ENCODE measurements at places on chromosomes 3 and 15.

DNA sequence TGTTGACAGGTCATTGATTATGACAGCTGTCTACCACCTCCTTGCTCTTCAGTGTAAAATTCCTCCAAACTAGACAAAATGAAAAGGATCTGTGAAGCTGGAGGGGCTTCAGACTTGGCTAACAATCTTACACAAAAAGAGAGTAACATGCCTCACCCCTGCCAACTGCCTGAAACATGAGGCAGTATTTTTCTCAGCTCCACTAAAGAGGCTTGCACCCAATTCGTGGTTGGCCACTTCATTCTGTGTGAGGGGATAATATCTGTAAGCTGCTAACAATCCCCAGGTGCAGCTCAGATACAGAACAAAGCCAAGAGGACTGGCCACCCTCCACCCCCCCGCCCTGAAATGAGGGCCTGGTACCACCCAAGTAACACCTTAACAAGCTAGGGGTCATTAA, 2.8 kb downstream of the MB21D2 start:
- DNase-seq: no peak

GRCh38 chr3:65785065-65785645, 253.6 kb downstream of the MAGI1 start:
- DNase-seq: peak; percentile 82

GRCh38 chr3:127135241-127136023, 57.5 kb upstream of the PRR23E start:
- peak; percentile 30 for DNase-seq

DNA sequence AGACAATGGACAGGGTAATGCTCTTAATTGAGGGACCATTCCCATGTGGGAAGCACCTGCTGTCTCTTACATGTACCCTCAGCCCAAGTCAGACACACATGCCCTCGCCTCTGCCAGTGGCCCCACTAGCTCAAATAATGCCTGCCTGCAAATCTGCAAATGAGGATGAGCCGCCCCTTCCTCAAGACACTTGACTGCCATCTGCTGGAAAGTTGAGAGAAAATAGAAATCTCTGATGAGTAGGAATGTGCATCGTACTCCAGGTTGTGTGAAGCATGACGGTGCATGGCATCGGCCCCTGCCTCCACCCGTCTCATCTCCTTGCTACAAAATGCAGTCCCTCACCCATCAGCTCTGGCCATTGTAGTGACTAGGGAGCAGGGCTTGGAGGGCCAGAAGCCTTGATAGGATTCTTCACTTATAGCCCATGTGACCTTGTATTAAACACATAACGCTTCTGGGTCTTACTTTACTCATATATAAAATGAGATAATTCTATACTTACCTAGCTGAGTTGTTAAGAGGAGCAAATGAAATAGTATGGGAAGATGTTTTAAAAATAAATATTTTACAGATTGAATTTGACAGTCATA, 6.3 kb upstream of the SCN5A start:
- DNase-seq: peak; percentile 31

DNA sequence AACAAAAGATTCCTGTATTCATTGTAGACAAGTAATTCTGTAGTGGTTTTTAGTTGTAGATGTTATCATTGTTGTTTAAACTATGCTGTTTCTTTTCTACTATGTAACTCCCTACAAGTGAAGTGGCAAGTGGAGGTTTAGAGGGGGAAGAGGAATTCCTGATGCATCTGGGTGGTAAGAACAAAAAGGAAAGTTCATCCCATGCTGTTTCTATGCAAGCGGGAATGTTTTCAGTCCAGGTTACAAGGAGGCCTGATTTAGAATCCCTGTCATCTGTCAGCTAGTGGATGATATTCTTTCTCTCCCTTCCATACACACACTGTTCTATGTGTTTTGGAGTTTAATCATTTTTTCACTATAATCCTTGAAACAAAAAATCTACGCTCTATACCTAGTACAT, 67.4 kb downstream of the IMPG2 start:
- DNase-seq: no peak

DNA sequence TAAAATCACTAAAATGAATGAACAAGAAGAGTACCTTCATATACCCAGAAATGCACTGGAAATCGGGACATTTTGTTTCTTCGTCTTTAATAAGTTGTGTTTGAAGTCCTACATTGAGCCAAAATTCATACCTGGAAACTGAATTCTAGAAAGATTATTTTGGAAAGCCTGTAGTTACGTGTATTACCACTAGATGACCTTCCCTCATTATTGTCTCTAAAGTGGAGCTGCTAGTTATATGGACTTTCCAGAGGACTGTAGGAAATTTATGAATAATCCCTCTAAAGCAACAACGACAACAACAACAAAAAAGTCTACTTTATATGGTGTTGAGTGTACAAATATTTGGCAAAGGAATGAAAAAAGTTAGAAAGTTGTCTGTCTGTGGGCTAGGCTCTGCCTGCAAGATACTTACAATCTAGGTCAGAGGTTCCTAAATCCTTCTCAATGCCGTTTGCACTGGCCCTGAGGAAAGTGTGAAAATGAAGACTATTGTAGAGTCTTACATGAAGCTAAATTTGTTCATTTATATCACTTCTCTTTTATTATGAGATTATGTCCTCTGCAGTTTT, 234.8 kb upstream of the NR2E3 start:
- DNase-seq: peak; percentile 2

GRCh38 chr3:8891303-8891702, 72.0 kb downstream of the RAD18 start:
- no peak for DNase-seq

GRCh38 chr3:64687781-64688604, at the start of gene ADAMTS9:
ADAMTS9 (minus strand) TSS chr3:64688000; CDS start chr3:64687657, 343 bp downstream.
- no peak for DNase-seq

- peak; percentile 38 for DNase-seq
Observed at GRCh38 chr3:155870945-155871745, 695 bp downstream of the GMPS start.

GRCh38 chr15:53397041-53397616, 362.3 kb downstream of the WDR72 start:
- no peak for DNase-seq

- no peak for DNase-seq
Observed at GRCh38 chr15:98745179-98745578, 96.8 kb downstream of the IGF1R start.

DNA sequence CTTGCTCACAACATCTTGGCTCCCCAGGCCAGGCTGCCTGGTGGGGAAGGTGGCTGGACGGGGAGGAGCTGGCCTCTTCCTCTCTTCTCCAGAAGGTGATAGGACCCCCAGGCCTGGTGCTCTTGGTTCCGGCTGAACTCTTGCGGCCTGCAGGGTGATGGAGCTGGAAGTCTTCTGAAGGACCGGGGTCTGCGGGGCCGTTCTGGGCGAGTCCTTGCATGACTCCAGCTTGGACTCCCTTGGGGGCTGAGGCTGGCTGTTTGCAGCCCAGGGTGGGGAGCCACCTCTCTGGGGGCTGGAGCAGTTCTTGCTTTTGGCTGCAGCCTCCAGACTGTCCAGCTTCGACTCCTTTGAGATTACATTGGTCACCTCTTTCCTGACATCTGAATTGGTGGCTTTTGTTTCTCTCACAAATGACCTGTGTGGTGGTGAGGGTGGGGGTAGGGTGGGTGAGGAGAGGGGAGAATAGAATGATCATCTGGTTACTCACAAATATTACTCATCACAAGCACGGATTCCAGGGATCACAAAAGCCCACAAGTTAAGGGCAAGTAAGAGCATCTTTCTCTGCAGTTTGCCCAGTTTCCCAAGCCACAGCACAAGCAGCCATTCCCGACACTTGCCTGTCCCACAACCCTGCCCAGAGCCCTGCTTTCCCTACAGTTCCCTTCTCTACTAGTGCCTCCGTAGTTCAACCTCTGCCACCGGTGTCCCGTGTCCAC, 149.1 kb upstream of the HACD2 start:
- no peak for DNase-seq

DNA sequence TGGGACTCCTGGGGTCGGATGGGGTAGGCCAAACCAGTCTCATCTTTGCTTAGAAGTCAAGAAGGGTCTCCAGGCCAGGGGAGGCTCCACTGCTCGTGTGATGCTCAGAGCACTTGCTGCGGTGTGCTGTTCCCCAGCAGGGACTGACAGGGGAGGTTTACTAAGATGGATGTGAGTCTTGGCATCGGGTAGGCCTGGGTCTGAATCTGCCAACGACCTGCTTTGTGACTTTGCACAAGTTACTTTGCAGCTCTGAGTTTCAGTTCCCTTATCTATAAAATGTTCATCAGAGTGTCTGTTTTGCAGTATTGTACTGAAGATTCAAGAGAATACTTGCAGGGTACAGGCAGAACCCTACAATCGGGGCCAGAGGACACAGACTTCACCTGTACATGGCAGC, 17.3 kb upstream of the CDCP1 start:
- DNase-seq: no peak

DNA sequence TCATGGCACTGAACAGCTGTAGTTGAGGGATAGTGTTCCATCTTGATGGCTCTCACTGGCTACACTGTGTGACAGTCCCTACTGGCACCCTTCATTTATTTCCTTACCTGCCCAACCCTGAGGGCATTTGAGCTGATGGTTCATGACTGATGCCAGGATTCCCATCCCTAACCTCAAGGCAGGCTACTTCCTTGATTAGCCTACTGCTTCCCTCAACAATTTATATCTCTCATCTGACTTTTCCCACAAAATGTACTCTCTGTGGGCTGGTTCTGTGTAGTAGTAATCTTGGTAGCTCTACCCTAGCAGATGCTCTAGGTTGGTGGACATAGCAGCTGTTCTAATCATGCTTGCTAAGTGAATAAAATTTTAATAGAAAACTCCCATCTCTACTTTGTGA, 106.0 kb downstream of the THRB start:
- no peak for DNase-seq

DNA sequence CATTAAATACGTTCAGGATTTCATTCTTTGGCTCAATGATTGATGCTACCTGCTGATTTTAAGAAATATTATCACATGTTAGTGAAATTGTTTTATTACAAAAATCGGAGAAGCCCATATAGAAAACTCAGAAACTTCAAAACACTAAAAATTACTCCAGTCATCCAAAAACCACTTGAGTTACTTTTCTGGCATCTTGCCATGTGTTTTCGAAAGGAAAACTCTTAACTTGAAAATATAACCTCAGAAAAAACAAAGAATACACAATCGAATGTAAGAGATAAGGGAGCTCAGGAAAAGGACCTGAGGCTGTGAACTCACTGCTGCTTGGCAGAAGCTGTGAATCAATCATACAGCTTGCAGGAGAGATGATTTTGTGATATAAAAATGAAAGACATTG, 151.3 kb upstream of the SLITRK3 start:
- no peak for DNase-seq

DNA sequence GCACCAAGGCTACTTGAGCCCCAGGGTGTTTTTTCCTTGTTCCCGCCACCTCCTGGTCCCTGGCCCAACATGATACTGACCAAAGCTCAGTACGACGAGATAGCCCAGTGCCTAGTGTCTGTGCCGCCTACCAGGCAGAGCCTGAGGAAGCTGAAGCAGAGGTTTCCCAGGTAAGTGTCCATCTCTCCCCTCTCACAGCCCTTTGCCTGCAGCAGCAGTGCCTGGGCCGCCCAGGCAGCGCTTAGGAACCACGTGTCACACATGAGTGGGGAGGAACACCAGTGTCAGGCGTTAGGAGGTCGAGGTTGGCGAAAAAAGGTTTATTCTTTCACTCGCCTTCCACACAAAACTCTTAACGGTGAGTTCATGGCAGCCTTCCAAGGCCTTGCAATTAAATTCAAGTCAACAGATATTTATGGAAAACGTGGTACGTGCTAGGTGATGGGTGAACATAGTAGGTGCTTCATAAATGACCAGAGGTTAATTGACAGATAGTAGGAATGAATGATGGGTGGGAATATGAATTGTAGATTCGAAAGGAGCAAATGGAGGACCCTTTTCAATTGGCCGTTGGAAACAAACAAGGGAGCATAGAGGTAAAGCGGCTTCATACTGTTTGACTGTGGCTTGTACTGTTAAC, 486 bp downstream of the CDIN1 start:
- no peak for DNase-seq

DNA sequence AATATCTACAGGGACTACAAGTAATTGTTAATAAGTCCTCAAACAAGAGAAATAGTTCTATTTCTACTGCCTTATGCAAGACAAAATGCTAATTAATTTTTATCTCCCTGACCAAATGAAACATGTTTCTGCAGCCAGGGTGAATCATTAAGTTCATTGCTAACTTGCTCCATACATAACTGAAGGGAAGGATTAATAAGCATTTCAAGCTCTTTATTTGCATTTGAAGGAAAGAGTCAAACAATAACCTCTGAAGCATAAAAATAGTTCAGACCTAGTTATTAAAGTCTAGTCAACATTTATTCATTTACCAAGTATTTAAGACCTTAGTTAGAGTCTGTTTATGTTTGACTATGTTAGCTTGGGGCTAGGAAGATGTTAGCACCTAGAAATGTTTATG, 120.0 kb downstream of the ATP1B3 start:
- no peak for DNase-seq

GRCh38 chr3:69650066-69650419, 89.2 kb upstream of the MITF start:
- no peak for DNase-seq

GRCh38 chr15:68821190-68821840, 620 bp upstream of the ANP32A start:
- DNase-seq: no peak

- DNase-seq: no peak
Observed at GRCh38 chr3:44411031-44411645, 66.3 kb downstream of the ZNF445 start.

- no peak for DNase-seq
Observed at GRCh38 chr3:55264919-55265318, 222.2 kb downstream of the WNT5A start.

DNA sequence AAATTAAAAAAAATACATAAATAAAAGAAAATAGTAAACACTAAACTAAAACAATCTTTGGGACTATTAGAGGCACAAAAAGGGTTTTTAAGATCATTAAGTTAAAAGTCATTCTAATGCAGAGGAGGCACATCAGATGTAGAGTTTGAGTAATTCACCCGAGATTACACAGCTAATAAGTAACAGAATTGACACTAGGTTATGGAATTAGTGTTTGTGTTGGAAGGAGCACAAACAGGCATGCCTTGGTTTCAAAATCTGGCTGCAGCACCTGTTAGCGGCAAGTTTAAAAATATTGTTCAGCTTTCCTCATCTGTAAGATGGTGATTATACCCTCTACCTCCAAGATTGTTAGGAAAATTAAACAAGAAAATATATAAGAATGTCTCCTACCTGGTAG, 39.0 kb downstream of the RASA2 start:
- DNase-seq: no peak

DNA sequence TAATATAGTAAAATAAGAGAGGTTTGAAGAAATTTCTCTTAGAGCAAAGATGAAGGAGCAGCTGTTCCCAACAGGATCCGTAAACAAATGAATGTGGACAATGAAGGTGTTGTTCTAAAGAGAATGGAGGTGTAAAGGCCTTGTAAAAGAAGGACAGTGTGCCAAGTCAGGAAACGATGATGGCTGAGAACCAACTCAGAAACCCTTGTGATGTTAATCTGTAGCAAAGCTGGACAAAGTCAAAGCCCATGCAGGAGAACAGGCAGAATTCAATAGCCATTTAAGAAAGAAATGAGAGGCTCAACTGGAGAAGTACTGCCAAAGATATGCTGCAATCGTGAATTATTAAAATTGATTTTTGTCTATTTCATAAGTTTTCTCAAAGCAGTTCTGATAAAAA, 192.2 kb downstream of the MBNL1 start:
- DNase-seq: peak; percentile 42

- DNase-seq: peak; percentile 86
Observed at GRCh38 chr3:11907667-11908660, 61.3 kb upstream of the TAMM41 start.
